AG08395 (cell line): ENCODE measurements at places on chromosomes 11 and 22.

DNA sequence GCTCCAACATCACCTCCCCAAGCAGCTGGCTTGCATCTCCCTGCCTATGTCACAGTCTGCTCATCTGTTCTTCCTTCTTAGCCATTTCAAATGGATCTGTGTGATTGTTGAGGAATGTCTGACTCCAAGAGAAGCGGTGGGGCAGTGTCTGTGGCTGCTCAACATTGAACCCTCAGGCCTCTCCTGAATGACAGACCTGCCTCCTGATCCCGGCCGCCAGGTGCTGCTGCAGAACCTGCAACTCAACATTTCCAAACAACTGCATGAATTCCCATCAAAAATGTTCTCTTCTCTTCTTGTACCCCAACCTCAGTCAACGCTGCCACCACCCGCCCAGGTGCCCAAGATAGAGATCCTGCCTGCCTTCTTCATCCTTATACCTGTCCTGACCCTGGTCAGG lies 132.5 kb downstream of the FBXO7 start:
- DNase-seq: no peak

DNA sequence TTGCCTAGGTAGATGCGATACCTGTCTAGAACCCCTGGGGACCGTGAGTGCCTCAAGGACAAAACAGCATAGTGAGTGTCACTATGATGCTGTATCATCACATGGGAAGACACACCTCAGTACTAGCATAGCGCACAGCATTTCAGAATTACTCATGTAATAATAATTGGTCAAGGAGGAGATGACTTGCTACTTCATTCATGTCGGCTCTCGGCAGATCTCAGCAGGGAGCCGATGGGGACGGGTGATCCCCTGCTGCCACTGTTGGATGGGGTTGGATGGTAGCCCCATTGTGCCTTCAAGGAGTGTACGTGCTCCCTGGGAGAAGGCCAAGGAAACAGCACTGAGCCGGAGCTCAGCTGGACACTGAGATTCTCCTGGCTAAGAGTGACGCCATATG lies 186.9 kb downstream of the EFCAB6 start:
- no peak for DNase-seq

- DNase-seq: no peak
Observed at GRCh38 chr11:11816511-11817314, 25.1 kb upstream of the USP47 start.

DNA sequence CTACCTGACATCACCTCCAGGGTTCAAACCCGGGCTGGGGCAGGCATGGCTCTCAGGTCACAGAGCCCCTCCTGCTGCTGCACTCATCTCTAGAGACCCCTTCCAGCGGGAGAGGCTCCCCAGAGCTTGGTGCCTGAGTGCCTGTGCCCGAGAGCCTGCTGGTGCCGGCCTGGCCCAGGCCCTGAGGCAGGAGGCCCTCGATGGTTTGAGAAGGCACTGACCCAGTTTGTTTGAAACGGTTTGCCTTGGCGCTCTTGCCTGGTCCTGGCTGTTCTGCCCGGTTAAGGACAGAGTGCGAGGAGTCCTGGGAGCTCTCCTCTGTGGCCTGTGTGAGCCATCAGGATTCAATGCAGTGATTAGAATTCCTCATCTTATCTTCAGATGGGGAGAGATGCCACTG lies 88.9 kb downstream of the TBC1D22A start:
- DNase-seq: no peak

GRCh38 chr11:63521896-63522295 lies 14.7 kb upstream of the PLAAT4 start:
- no peak for DNase-seq

- DNase-seq: no peak
Observed at GRCh38 chr11:122632181-122632824, 23.2 kb upstream of the UBASH3B start.

DNA sequence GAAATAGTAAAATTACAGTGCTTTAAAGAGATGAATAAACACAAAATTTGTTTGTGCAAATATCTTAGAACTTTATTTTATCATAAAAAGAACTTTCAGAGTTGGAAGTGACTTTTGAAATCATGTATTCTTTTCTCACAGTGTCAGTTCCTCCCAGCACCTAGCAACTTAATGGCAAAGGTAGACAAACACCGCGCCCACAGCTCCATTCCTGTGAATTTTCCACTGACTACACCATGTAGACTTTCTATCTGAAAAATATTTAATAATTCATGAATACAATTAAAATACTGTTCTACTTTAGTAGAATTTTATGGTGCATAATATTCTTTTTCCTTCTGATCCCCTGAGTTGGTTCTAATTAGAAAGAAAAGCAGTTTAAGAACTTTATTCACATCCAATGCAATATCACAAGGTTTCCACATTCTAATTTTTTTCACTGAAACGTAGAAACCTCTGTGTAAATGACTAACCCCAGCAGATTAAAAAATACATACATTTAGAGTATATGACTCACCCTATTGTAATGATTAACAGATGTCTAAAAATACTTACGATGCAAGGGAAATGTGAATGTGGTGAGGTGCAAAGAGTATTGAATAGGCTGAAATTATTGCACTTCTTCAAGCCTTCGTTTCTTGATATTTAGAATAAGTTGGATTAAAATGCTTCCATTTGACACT lies 218.2 kb upstream of the CCDC179 start:
- no peak for DNase-seq

DNA sequence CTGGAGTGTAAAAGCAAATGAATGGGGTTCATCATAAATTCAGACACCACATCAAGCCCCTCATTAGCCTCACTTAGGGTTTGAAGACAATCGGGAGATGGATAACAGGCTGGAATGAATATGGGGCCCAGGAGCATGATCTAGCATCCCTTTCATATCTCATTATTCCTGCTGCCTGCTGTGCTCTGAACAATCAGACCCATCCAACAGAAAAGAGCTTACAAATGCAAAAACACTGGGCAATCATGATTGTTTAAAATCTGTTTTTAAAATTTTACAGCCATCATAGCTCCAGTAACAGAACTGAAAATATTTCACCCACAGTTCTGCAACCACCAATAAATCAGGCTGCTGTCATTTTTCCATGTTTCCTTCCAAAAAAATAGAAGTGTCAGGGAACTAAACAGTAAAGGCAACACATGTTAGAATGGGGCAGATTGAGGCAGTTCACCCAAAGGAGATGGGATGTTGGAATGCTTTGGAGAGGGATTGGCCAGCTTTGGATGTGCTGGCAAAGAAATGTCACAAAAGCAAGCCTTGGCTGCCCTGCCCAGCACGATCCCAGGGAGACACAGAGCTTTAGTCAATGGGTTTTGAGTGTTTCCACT lies 47.8 kb upstream of the BMAL1 start:
- peak; percentile 30 for DNase-seq

- DNase-seq: peak; percentile 99
Observed at GRCh38 chr11:68459886-68460740, 439 bp upstream of the PPP6R3 start.

DNA sequence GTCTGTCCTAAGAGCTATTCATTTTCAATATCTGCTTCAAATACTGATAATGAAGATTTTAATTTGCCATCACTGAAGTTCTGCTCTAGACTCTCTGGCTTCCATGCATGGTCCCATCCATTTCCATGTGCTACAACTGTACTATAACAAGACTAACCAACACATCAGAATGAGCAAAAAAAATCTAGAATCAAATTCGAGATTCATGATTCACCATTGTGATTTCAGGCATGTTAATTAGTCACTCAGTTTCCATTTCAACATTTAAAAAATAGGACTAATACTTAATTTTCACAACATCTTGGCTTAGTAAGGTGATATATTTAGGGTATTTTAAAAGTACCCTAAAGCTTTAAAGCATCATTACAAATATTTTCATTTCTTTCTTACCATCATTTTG lies 22.8 kb downstream of the PICALM start:
- DNase-seq: no peak

GRCh38 chr11:86692317-86692716 lies 19.9 kb upstream of the ME3 start:
- no peak for DNase-seq

DNA sequence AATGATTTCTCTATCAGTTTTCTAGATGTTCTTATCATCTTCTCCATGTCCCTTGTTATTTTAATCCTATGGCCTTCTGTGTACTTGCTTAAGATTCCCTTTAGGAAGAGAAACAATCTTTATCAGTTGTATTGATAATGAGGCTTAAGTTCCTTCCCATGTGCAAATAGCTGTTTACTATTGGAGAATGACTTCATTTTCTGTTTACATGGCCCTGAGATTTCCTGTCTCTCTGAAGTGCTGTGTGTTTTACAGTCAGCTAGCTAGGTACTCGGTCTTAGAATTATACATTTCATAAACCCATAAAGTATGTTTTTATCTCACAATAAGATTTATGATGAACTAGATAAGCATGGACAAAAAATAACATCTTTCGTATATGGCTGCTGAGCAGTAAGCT lies 67.5 kb upstream of the CCDC179 start:
- DNase-seq: no peak

- no peak for DNase-seq
Observed at GRCh38 chr22:47918276-47918921, 1155.9 kb downstream of the TBC1D22A start.

GRCh38 chr11:129368889-129369672 lies 6.6 kb upstream of the BARX2 start:
- DNase-seq: no peak

- DNase-seq: no peak
Observed at GRCh38 chr11:58433638-58434203, 5.8 kb upstream of the OR5B2 start.

DNA sequence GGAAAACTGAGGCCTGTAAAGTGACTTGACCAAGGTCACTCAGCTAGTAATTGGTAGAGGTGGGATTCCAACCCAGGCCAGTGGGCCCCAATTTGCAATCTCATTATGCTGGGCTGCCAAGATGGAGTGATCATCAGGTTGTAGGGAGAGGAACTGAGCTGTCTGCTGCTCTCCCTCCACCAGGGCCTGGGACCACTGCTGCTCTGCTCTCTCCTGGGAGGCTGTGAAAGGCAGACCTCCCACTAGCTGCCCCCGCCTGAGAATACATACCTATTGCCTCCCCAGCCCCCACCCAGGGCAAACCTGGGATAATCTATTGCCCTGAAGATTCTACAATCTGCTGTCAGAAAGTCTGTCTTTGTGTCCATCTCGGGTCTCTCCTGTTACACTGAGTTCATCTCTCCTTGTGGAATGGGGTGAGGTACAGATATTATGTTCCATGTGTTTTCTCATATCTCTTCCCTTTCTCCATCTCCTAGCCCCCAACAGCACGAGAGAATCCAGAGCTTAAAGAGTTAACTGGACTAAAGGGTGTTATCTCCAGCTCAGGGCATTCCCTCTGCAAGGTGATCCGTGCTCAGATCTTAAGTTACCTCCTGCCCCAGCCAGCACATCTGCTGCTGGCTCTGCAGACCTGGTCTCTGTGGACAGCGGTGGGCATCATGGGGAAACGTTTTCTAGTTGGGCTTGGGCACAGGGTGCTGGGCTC lies 5.6 kb downstream of the NECTIN1 start:
- DNase-seq: no peak

GRCh38 chr11:23377909-23378308 lies 517.6 kb upstream of the CCDC179 start:
- no peak for DNase-seq

DNA sequence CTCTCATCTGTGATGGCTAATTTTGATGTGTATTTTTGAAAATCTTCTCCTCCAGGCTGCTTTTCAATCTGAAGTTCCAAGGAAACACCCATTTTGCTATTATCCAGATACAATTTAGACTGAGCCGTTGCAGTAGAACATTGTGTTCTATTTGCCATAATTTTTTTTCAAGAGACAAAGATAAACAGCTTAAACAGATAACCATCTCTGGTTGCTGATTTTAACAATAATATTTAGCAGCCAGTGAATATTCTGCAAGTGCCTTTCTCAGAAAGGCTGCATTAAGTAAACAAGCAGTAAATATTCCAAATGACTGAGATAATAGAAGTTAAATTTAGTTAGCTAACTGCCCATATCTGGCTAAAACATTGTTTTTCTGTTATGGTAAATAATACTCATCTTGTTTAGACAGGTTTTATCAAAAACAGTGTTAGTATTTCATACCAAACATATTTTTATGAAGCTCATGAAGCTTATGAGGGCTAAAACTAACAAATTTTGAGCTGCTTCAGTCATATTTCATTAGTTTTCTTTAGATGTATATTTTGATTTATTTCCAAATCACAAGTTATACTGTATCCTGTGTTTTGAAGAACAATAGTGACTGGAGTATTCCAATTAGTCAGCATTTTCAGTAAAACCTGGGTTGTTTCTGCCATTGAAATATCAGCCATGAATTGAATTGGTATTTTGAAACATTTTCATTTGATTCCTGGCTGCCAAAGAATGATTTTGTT lies 206.7 kb downstream of the SBF2 start:
- no peak for DNase-seq

GRCh38 chr11:120185706-120186455 lies 25.0 kb upstream of the OAF start:
- no peak for DNase-seq

- DNase-seq: peak; percentile 78
Observed at GRCh38 chr11:67053896-67054329, 2.7 kb upstream of the RHOD start.

DNA sequence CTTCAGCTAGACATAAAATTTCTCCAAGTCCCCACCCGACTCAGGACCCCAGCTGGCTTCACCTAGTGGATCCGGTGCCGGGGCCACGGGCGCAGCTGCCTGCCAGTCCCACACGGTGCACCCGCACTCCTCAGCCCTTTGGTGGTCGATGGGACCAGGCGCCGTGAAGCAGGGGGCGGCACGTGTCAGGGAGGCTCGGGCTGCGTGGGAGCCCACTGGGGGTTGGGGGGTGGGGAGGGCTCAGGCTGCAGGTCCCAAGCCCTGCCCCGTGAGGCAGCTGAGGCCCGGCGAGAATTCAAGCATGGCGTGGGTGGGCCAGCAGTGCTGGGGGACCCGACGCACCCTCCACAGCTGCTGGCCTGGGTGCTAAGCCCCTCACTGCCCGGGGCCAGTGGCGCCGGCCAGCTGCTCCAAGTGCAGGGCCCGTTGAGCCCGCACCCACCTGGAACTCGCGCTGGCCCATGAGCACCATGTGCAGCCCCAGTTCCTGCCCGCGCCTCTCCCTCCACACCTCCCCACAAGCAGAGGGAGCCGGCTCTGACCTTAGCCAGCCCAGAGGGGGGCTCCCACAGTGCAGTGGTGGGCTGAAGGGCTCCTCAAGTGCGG lies 747.0 kb downstream of the FAM181B start:
- DNase-seq: no peak

- DNase-seq: no peak
Observed at GRCh38 chr11:23919455-23919854, 577.4 kb upstream of the LUZP2 start.

DNA sequence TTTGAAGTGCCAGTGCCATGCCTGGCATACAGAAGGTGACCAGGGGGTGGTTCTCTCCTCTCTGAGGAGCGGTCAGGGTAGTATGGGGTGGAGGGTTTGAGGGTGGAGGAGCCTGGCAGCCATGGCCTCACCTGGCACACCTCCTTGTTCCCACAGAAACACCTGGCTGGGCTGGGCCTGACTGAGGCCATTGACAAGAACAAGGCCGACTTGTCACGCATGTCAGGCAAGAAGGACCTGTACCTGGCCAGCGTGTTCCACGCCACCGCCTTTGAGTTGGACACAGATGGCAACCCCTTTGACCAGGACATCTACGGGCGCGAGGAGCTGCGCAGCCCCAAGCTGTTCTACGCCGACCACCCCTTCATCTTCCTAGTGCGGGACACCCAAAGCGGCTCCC lies 9.6 kb downstream of the SERPINH1 start:
- no peak for DNase-seq
